ENCODE measurements at places on chromosomes 3 and 15. TPM values are rescaled to one million over a fixed set of nuclear protein-coding genes. Genes with fewer than 3 reads are reported as not detected.

- no peak overlapping the region for H3K27ac ChIP-seq
- no peaks in the 10 kb centered on the region for H3K27me3 ChIP-seq
- no peaks in the 10 kb centered on the region for H3K4me1 ChIP-seq
- H3K36me3 ChIP-seq: peaks cover 27% of the 10 kb centered on the region
- H3K4me3 ChIP-seq: no peak overlapping the region
Observed at GRCh38 chr15:64157599-64158125, 5.2 kb downstream of the PPIB start.

GRCh38 chr15:70210528-70210927 is 112.8 kb upstream of the TLE3 start:
- DNase-seq: no peak
- H3K4me3 ChIP-seq: no peak overlapping the region
- H3K4me1 ChIP-seq: no peaks in the 10 kb centered on the region
- H3K27me3 ChIP-seq: no peaks in the 10 kb centered on the region
- no peak overlapping the region for H3K27ac ChIP-seq
- no peaks in the 10 kb centered on the region for H3K36me3 ChIP-seq

DNA sequence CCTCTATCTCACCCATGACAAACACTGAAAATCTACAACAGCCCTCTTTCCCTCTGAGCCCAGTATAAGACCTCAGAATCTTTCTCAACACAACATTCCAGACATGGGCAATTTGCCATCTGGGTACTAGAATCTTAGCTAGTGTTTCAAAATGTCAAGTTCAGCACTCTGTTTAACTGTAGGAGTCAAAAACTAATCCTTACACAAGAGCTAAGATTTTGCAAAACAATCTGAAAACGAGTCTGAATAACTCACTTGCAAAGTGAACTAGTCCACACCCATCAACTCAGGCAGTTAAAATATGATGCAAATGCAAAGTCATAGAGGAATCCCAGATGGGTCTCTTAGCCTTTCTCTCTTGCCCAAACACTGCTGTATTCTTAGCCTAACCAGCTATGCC is 67.8 kb downstream of the GPR176 start:
- no peak overlapping the region for H3K4me3 ChIP-seq
- no peak overlapping the region for H3K27ac ChIP-seq
- H3K36me3 ChIP-seq: no peaks in the 10 kb centered on the region
- no peaks in the 10 kb centered on the region for H3K4me1 ChIP-seq

DNA sequence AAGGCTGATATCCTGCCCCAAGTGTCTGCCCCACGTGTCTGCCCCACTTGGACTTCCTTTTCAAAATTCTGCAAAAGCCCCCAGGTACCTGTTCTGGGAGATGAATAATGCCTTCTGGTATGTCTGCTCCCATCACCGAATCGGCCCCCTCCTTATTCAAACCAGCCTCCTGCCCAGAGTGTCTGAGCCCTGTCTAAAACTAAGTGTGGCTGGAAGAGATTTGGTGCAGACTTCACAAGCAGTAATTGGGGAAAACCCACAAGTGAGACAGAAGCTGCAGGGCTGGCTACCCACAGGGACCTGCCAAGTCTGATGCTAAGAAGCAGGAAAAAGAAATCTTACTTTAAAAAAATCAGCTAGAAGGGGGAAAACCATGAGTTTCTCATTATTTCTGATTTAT is 85.1 kb downstream of the DUT start:
- no peaks in the 10 kb centered on the region for H3K4me1 ChIP-seq
- H3K27me3 ChIP-seq: no peaks in the 10 kb centered on the region
- no peaks in the 10 kb centered on the region for H3K36me3 ChIP-seq
- no peak overlapping the region for H3K4me3 ChIP-seq
- no peak for DNase-seq
- no peak overlapping the region for H3K27ac ChIP-seq

DNA sequence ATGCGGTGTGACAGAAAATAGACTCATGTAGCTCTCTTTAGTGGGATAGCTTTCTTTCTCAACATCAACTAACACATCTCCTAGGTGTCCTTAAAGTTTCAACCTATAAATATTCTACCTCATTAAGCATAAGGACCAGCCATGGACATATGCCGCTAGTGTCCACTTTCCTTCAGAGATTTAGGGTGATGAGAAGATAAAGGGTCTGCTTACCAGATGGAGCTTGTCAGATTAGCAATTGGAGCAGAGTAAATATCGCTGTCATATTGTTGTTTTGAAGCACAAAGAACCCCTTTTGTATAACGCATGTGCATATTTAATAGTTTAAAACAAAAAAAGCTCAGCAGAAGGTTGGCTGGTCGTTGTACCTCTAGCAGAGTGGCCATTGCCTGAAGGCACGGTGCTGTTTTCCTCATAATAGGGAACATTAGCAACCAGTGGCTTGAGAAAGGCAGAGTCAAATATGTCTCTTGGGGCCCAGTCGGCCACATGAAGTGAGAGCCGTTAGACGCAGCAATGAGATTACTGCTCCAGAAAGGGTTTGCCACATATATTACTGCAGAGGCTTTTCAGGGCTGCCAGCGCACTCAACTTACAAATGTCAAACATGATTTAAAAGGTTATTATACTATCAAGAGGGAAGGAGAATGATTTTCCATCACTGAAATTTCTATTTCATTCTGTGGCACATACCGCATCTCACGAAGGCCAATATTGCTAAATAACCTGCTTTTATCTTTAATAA is 264.2 kb downstream of the ROBO2 start:
- no peak overlapping the region for H3K4me3 ChIP-seq
- no peak for DNase-seq
- no peaks in the 10 kb centered on the region for H3K36me3 ChIP-seq
- H3K4me1 ChIP-seq: no peaks in the 10 kb centered on the region
- no peaks in the 10 kb centered on the region for H3K27me3 ChIP-seq
- no peak overlapping the region for H3K27ac ChIP-seq

DNA sequence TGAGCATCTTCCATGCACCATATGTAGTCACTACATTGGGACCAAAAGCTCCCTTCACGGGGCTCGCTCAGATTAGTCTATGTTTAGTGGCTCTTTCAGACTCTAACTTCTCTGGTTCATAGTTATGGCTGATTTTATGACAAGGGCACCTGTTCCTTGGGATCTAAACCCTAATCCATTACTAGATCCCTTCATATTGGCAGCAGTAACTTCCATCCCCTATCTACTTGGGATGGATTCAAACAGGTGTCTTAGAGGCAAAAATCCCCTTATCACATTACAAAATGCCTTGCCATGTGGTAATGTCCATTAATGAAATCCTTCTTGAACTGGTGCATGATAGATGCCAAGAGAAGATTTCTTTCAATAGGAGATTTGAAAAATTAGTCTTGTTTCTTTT is 96.7 kb upstream of the TP63 start:
- H3K36me3 ChIP-seq: no peaks in the 10 kb centered on the region
- no peaks in the 10 kb centered on the region for H3K4me1 ChIP-seq
- DNase-seq: no peak
- no peak overlapping the region for H3K27ac ChIP-seq
- H3K27me3 ChIP-seq: no peaks in the 10 kb centered on the region

- H3K27me3 ChIP-seq: no peaks in the 10 kb centered on the region
- H3K36me3 ChIP-seq: no peaks in the 10 kb centered on the region
- H3K27ac ChIP-seq: no peak overlapping the region
- no peak overlapping the region for H3K4me3 ChIP-seq
- DNase-seq: no peak
- H3K4me1 ChIP-seq: peaks cover 14% of the 10 kb centered on the region
Observed at GRCh38 chr15:74592222-74592621, 23.4 kb upstream of the CLK3 start.

DNA sequence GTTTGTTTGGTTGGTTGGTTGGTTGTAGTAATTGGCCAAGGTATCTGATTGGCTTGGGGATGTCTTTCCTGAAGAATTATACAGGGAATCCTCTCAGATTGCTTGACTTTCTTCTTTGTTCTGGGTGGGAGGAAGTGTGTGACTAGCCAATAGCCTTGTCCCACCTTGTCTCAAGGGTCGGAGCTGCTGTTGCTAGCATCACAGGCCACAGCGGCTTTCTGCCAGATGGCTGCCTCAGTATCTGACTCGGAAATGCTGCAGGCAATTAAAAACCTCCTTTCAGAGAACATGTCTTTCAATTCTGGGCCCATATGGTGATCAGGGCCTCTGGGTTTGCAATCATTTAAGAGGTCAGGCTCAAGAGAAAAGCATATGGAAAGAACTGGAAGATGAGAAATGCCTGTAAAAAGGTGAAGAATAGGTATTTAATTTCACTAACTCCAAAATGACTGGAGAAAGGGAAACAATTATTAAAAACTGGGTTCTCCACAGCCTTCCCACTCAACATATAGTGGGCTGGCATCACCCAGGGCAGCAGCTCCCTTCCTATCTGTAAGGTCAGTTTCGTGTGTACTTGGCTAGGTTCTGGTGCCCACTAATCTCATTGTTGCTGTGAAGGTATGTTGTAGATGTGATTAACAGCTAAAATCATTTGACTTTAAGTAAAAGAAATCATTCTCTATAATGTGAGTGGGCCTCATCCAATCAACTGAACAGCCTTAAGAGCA is 32.4 kb downstream of the TGFBR2 start:
- H3K4me1 ChIP-seq: no peaks in the 10 kb centered on the region
- H3K36me3 ChIP-seq: no peaks in the 10 kb centered on the region

DNA sequence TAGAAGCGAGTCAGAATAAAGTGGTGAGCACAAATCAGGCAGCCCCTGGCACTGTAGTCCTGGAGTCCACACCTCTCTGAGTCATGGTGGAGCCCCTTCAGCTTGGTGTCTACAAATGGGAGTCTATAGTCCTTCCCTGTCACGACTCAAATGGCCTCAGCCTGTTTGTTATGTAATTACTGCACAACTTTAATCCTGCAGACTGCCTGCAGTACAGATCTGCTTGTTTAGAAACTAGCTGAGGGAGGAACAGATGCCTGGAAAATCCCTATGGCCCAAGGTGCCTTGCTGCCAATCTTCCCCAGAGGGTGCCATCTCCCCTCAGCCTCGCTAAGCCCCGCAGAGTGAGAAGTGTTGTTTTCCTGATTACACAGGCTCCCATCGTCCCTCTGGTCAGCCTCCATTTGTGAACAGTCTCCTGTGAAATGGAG is 3.9 kb upstream of the CXCR6 start:
- H3K4me3 ChIP-seq: no peak overlapping the region
- H3K4me1 ChIP-seq: peaks cover 8% of the 10 kb centered on the region
- H3K27ac ChIP-seq: no peak overlapping the region
- H3K27me3 ChIP-seq: no peaks in the 10 kb centered on the region
- H3K36me3 ChIP-seq: peaks cover 8% of the 10 kb centered on the region
- no peak for DNase-seq

GRCh38 chr3:141049681-141050080 is 1.5 kb upstream of the SPSB4 start:
- no peaks in the 10 kb centered on the region for H3K36me3 ChIP-seq
- no peaks in the 10 kb centered on the region for H3K4me1 ChIP-seq
- H3K27ac ChIP-seq: no peak overlapping the region
- no peak for DNase-seq

DNA sequence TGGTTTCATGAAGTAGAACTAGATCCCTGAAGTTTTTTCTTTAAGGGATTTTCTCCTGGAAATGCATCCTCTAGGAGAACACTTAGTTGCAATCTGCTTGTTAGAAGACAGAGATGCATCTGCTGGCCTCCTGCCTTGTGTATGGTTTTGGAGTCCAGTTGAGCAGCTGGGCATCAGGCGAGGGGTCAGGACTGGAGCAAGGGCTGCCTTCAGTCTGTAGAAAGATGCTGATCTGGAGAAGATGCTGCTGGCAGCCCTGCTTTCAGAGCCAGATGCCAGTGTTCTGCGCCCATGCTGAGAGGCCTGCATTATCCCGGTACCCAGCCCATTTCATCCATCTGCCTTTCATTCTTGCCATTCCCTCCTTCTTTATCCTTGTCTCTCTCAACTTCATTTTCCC is 77.4 kb downstream of the CHCHD6 start:
- peaks cover 27% of the 10 kb centered on the region for H3K4me1 ChIP-seq
- no peak for DNase-seq
- no peak overlapping the region for H3K4me3 ChIP-seq
- peak overlapping the region; percentile 88 for H3K27ac ChIP-seq
- no peaks in the 10 kb centered on the region for H3K36me3 ChIP-seq

- H3K4me1 ChIP-seq: no peaks in the 10 kb centered on the region
- no peak overlapping the region for H3K4me3 ChIP-seq
- no peaks in the 10 kb centered on the region for H3K27me3 ChIP-seq
Observed at GRCh38 chr3:73848173-73848906, 223.6 kb upstream of the PDZRN3 start.

DNA sequence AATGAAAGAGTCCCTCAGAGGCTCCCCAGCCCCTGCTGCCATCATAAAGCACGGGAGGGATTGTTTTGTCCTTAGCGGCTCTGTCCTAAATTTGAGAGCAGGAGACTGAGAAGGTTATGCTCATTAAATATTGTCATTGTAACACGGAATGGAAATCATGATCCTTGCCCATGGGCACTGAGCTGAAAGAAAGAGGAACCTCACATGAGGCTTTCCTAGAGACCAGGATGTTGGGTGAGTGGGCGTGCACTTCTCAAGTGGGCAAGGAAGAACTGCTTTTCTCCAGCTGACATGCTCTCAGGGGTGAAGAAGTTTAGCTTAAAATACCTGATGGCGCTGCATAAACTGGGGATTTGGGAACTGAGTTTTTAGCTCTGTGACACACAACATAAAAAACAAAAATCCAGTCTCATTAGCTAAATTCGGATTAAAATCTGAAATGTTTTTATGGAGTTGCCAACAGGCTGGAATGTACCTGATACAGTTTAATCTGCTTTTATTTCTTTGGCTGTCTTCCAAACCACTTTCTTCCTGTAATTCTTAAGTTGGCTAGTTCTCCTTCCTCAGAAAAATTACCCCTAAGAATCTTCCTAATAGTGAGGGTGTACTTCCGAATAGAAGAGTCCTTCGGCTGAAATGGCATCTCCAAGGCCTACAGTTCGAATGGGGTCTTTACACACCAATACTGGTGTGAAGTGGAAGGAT is 31.7 kb downstream of the ADPGK start:
- no peak for DNase-seq
- H3K27ac ChIP-seq: no peak overlapping the region
- H3K4me1 ChIP-seq: no peaks in the 10 kb centered on the region
- H3K36me3 ChIP-seq: 0 out of 2 replicates have a peak, but pooled peaks cover 13% of the 10 kb centered on the region

DNA sequence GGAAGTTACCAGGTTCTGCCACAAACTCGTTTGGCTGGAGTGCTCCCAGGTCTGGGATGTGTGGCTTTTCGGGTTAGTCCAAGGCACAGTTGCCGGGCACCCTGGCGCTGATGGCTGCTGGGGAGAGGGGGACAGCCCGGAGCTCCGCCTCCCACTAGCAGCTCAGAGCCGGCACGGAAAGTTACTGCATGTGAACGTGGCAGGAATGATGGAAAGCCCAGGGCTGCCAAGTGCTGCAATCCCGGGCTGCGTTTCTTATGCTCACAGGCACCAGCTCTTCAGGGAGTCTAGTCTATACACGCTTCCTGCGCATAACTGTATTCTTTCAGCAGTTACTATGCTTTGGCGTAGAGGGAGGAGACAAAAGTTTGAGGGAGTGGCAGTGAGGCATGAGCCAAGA is 141.8 kb upstream of the ICE2 start:
- peaks cover 2% of the 10 kb centered on the region for H3K4me1 ChIP-seq
- no peaks in the 10 kb centered on the region for H3K36me3 ChIP-seq
- H3K27ac ChIP-seq: no peak overlapping the region
- H3K4me3 ChIP-seq: no peak overlapping the region
- DNase-seq: no peak
- H3K27me3 ChIP-seq: no peaks in the 10 kb centered on the region

Gene KCNAB1
- total RNA-seq: 1.4 TPM

Gene GOLGA8G
- not detected for total RNA-seq

Gene GOLGA6L9
- 3.8 TPM for total RNA-seq

Gene ADPRH
- 1.6 TPM for total RNA-seq

Measured in PC-9 (cell line).